ENCODE measurements at places on chromosomes 6 and 20. TPM values are rescaled to one million over a fixed set of nuclear protein-coding genes. Genes with fewer than 3 reads are reported as not detected.

- DNase-seq = peak; percentile 67
Measured at GRCh38 chr6:83430611-83431544, at the start of gene ME1. Gene ME1 (minus strand): TSS chr6:83431051. CDS start chr6:83430954, 97 bp downstream.

- DNase-seq = no peak
Measured at GRCh38 chr20:50579511-50579910, 69.3 kb downstream of the PTPN1 start.

DNA sequence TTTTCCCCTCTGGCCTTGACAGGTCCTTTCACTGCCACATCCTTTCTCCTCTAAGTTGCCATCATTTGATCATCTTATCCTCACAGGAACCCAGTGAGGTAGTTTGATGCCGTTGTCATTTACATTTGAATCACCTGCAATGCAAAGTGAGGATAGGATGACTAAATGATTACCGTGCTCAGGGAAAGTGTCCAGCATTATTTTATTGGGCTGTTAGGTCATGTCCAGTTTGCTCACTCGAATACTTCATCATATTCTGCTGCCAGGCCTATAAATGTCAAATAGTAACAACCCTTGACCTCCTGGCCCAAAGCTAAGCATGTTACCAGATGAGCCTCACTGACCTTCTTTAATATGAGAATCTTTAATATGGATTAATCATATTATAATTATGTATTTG is 1068.7 kb upstream of the FLRT3 start:
- no peak for DNase-seq

GRCh38 chr6:53846250-53846649 is 51.4 kb downstream of the LRRC1 start:
- no peak for DNase-seq

- DNase-seq = no peak
Measured at GRCh38 chr6:113655761-113656160, 201.4 kb upstream of the MARCKS start.

DNA sequence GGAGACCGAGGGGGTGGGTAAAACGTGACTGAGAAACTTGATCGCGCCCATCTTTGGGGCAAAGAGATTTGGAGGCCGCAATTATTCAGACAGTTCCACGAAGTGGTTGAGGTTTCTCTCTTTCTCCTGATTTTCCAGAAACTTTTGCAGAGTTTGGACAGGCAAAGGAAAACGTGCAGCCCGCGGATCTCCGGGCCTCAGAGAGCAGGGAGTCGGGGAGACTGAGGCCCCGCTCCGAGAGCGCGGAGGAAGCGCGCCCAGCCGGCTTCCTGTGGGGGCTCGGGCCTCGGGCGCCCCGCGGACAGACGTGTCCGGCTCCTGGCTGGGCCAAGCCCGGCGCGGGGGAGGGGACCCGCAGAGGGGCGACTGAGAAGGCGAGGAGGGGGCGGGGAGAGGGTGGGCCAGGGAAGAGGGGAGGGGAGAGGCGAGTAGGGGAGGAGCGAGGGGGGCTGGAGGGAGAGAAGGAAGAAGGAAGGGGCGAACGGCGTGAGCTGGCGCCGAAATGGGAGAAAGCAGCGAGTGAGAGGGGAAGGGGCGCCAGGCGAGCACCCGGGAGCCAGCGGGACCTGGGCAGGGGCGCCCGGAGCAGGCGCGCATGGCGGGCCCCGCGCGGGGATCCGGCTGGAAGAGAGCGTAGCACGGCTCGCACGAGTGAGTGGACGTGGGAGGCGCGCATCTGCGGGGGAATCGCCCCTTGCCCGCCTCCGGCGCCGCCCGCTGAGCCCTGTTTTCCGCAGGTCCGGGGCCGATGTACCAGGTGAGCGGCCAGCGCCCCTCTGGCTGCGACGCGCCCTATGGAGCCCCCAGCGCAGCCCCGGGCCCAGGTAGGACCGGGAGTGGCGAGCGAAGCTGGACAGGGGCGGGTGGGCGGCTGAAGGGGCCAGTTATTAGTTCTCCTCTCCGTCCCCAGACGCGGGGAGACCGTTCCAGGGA is at the start of gene MDFI:
MDFI (plus strand) TSS at position 467 of the 933 bp plus-strand sequence; CDS start at position 749, 282 bp downstream.
- DNase-seq = no peak

DNA sequence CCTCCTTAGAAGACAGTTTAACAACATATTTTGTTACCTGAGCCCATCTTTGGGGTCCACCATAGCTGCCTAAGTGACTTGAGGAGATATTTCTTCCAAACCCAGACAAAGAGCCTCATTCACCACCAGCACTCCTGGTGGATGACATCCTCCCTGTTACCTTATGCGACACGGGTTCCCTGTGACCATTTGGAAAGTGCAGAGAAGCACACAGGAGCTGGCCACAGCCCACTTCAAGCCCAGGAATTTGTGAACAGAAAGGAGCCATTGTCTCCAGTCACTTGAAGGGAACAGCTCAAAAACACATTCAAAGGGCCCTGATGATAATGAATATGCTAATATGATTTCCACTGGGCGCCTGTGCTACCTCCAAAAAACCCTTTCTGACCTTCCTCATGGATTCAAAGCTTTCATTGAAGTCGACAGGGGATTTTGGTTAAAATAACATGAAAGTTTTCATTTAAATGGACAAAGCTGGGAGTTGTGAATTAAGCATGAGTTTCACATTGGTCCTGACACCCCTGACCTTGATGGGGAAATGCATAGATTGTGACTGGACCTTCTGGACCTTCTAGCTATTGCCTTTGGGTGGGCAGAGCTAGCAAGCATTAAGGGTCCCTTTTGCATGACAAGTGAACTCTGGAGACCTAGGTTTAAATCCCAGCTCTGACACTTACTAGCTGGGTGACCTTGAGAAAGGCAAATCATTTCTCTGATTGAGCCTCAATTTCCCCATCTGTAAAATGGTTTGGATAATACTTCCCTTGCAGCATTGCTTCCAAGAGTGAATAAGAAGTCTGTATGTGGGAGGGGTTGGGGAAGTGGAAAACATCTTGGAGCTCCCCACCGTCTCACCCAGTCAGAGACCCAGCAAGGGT is 83.3 kb upstream of the SIRPA start:
- no peak for DNase-seq

- no peak for DNase-seq
Measured at GRCh38 chr20:50855498-50856474, 60.9 kb downstream of the BCAS4 start.

DNA sequence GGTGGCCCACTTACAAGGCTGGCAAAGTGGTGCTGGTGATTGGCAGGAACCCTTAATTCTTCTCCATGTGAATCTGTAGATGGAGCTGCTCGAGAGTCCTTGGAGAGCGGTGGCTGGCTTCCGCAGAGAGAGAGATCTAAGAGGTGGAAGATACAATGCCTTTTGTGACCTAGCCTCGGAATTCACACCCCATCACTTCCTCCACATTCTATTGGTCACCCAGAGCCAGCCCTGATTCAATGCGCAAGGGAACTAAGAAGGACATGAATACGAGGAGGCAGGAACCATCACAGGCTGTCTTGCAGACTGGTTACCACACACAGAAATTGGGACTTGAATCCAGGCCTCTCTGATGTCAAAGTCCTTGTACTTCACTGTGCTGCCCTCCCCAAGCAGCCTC is 128.9 kb upstream of the PROKR2 start:
- no peak for DNase-seq

- no peak for DNase-seq
Measured at GRCh38 chr6:157552820-157553485, 172.0 kb downstream of the ZDHHC14 start.

DNA sequence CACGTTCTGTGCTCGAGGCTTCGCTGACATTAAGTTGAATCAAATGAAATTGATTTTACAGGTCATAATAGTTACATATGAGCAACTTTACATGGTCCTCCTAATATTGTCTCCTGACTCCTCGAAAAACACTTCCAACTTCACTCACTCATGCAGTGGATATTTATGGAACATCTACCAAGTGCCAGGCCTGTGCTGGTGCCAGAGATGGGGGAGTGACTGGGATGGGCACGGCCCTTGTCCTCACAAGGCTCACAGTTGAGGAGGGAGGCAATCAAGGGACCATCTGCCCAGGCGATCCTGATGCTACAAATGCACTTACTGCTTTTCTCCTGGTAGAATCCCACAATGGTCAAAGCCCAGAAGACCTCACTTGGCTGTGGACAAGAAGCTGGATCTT is 426.4 kb downstream of the PREX1 start:
- no peak for DNase-seq

DNA sequence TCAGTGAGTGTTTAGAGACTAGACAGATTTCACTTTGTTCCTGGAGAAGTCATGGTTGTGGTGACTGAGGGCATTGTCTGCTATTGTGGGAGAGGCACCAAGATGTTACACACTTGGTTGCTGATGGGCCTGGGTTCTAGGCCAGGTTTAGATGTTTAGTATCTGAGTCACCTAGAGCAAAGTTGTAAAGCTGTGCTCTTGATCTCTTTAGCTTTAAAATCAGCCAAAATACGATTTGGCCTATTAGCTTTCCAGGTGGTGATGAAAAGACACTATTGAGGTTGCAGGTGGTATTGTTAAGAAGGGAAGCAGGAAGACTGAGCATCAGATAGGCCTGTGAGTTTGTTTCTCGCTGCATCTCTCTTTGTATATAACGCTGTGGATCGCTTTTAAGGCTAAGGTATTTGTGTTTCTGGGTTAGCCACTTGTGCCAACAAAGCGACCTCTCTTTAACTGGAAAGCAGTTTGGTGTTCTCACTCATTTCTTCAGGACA is 48.6 kb downstream of the FOXO3 start:
- DNase-seq = peak; percentile 56

- no peak for DNase-seq
Measured at GRCh38 chr6:138378463-138378862, 758 bp downstream of the SMIM28 start.

DNA sequence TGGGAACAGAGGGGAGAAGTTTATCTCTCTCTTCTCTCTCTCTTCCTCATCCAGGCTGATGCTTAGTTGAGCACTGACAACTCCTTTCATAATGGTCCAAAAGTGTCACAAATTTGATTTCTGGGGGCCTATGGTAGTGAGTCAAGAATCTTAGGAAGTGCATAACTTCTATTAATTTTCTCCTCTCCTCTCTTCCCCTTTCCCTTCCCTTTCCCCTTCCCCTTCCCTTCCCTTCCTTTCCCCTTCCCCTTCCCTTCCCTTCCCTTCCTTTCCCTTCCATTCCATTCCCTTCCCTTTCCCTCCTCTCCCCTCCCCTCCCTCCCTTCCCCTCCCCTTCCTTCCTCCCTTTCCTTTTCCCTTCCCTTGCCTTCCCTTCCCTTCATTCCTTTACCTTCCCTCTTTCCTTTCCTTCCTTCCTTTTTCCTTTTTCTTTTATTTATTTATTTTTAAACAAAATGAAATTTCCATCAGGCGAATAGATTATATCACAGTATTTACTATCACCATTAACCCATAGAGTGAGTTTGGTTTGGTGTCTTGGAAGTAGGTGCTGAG is 56.9 kb upstream of the JAG1 start:
- no peak for DNase-seq

DNA sequence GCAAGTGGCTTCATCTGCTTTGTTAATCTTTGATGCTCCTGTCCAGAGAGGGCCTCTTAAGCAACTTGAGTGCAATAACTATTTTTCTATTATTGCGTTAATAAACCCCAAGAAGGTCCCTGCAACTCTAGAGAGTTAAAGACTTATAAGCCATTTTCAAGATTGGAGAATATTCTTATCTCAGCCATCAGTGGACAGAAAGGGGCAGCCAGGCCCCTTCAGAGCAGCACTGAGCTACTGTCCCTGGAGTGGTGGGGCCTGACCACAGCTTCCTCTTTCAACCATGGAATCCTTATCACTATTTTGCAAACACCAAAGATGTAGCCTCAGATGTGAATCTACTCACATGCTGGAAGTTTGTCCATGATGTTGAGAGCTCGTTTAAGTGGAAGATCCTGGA is 2.8 kb upstream of the MAS1L start:
- DNase-seq = no peak

DNA sequence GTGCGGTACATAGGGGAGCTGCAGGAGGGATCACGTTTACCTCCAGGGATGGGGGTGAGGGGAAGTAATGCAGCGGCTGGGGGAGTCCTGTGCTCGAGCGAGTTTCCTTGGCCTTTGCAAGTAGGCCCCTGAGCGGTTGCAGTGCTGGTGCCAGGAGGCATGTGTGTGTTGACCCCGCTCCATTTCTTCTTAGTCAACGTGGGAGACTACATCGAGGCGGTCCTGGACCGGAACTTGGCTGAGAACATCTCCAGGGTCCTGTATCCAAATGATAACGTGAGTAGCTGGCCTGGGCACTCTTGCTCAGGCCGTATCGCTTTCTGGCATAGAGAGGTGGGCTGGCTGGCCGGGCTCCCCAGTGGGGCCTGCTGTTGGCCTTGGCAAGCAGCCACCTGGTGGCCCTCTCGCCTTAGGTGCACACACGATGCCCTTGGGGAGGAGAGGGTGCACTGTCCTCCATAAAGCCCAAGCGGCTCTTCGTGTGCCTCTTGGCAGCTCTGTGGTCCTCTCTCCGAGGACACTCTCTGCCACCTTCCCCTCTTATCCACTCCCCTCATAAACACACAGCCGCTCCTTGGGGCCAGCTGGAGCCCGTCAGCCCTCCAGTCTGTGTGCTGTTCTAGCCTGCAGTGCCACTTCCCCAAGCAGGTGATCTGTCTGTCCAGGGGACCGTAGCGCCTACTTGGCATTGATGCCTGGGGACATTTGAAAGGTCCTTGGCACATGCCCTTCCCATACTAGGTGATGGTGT is 29.3 kb downstream of the PYGB start:
- peak; percentile 38 for DNase-seq

GRCh38 chr6:106730718-106731117 is 101.3 kb downstream of the QRSL1 start:
- DNase-seq = no peak

GRCh38 chr6:41581381-41581991 is 35.3 kb downstream of the FOXP4 start:
- DNase-seq = no peak

DNA sequence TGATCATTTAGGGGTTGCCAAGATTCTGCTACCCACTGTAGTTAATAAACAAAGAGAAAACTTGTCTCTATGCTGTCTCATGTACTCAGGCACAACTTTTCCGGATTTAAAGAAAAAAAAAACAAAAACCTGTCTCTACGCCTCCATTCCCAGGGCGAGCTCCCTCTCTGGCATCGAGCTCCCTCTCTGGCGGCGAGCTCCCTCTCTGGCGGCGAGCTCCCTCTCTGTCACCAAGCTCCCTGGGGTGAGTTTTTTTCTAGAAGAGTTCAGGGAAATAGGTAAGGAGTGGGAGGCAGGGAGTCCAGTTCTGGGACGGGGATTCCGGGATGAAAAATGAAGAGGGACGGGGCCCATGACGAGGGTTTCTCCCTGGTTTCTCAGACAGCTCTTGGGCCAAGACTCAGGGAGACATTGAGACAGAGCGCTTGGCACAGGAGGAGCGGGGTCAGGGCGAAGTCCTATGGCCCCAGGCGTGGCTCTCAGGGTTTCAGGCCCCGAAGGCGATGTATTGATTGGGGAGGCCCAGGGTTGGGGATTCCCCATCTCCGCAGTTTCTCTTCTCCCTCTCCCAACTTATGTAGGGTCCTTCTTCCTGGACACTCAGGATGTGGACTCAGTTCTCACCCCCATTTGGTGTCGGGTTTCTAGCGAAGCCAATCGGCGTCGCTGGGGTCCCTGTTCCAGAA is 16.5 kb upstream of the HLA-A start:
- DNase-seq = peak; percentile 21

PRDM13 gene
- not detected for total RNA-seq

HLA-DQB2 gene
- 0.66 TPM for total RNA-seq

WFDC12 gene
- not detected for total RNA-seq

DDX43 gene
- total RNA-seq = 1.1 TPM

LTB gene
- not detected for total RNA-seq

EYS gene
- not detected for total RNA-seq

RBBP8NL gene
- not detected for total RNA-seq

ILRUN gene
- 187 TPM for total RNA-seq

PRL gene
- total RNA-seq = not detected

PXT1 gene
- not detected for total RNA-seq
